ENCODE measurements at places on chromosomes 3 and 15.

DNA sequence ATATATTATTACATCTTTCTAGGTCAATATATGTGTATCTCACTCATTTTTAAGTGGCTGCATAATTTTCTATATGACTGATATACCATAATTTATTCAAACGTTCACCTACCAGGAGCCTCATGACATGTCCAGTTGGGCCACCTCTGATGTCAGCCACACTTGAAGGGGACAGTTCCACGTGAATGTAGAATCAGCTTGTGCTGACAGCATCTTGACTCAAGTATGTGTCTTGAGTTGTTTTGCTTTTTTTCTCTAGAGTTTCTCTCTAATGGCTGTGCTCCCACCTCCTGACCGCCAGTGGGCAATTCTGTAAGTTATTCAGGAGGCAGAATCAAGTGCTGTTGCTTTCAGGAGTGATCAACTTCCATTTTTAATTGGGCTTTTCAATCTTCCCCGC lies 237.9 kb downstream of the NFKBIZ start:
- DNase-seq, result no peak

DNA sequence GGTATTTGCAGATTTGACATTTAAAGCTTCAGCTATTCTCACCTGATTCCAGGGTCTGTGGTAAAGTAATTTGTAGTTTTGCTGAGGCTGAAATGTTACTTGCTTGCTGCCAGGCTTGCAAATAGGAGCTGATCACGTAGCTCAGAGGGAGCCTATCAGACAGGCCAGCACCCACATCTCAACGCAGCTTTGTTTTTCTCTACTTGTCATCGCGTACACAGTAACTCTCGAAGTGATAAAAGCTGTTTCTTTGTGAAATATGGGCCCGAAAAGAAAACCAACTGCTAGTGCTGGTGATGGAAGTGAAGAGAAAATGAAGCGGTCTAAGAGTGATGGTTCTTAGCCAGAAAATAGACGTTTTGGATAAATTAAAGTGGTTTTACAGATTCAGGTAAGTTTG lies 23.4 kb downstream of the RAB5A start:
- DNase-seq, result no peak

DNA sequence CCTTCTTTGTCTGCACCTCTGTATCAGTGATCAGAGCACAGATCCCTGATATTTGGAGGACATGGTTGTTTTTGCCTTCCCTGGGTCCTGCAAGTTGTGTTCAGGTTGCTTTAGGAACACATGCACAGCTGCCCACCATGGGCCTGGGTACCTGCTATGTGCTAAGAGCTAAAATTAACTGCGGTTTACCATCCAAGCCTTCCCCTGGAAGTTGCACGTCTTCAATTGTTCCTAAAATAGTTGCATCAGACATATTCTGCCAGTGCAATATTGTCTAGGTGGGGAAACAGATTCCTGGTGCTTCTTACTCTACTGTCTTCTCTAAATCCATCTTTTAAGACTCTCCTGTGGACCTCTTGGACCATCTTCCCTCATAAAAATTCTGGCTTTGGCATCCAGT lies 80.9 kb downstream of the PDE8A start:
- DNase-seq, result no peak

DNA sequence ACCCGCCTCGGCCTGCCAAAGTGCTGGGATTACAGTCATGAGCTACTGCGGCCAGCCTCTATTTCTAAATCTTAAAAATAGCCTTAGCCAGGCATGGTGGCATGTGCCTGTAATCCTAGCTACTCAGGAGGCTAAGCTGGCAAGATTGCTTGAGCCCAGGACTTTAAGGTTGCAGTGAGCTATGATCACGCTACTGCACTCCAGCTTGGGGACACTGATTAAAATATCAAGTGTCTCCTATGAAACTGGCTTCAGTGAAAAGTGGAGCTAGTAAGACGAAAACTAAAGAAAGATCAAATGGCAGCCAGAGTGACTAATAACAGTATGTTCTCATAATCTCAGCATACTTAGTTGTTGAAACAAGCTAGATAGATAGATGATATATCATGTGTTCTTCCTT lies 112.5 kb downstream of the STT3B start:
- DNase-seq, result no peak

DNA sequence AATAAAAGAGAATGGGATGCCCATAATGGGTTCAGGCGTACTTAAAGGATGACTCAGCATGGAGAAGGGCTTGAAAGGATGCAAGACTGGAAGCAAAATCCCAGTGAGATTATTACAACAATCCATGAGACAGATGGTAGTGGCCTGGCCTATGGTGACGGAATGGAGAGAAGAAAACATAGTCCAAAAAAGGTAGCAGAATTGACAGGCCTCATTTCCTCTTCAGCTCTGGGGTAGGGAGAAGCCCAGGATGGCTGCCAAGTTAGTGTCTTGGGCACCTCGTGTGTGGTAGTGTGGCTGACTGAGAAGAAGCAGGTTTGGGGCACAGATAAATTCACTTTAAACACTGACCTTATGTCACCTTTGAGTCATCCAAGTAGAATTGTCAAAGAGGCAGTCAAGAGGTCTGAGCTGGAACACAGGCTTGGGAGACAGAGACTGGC lies 18.1 kb downstream of the MB21D2 start:
- no peak for DNase-seq

GRCh38 chr15:39609166-39609916 lies 28.5 kb downstream of the THBS1 start:
- DNase-seq, result no peak

DNA sequence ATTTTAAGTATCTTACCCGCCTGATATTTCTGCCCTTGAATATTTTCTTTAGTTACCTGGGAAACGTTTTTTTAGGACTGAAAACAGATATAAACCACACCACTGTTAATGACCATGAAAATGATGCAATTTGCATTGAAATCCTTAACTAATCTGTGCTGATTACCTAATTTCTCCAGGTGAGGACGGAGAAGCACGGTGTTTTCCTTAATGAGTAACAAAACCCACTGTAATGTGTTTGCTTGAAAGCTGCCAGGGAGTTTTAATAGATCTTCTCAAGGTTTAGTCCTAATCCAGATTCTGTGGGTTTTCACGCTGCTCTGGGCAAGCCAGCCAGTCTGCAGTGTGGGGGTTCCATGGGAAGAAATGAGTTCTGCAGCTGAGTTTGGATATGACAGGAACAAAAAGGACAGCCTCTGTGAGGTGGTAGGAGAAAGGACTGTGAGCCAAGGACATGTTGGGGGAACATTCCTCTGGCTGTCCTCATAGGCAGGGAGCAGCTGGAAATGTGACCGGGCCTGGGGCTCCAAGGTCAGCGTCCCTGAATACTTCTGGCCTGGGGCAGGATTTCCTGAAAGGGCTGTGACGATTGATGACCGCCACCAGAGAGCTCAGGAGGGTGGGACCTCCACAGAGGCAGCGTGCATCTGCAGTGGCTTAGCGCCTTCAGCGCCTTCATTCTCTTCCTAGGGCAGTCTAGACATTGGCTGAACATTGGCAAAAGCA lies 18.6 kb downstream of the THSD4 start:
- DNase-seq, result no peak

DNA sequence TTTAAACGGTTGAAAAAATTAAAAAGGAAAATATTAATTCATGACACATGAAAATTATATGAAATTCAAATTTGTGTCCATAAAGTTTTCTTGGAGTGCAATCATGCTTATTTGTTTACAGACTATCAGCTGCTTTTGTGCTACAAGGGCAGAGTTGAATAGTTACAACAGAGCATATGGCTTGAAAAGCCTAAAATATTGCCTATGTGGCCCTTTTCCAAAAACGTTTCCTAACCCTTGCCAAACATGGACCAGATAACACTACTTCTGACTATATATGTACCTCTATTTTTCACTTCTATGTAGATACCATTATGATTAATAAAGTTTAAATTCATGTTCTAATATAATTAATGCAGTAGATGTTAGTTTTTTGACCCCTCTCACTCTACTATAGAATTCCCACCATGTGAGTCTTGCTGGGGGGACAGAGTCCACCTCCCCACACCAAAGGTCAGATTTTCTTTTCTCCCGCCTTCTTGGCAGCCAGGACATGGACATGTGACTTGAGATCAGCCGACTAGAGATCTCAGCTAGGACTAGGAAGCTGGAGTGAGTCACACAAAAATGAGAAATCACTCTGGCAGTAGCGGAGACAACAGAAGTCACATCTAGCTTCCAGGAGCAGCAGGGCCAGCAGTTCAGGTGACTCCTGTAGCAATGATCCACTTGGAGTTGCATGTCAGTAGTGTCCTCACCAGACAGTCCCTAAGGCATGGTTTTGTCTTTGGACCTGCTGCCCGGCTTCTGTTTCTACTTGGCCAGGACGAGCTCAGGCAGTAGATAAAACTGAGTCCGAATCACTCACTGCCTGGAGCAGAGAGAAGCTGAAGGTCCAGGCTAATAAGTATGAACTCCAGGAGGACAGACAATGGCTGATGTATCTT lies 22.4 kb downstream of the CIAO2A start:
- DNase-seq, result no peak

GRCh38 chr3:155981669-155982068 lies 111.2 kb downstream of the GMPS start:
- DNase-seq, result no peak

DNA sequence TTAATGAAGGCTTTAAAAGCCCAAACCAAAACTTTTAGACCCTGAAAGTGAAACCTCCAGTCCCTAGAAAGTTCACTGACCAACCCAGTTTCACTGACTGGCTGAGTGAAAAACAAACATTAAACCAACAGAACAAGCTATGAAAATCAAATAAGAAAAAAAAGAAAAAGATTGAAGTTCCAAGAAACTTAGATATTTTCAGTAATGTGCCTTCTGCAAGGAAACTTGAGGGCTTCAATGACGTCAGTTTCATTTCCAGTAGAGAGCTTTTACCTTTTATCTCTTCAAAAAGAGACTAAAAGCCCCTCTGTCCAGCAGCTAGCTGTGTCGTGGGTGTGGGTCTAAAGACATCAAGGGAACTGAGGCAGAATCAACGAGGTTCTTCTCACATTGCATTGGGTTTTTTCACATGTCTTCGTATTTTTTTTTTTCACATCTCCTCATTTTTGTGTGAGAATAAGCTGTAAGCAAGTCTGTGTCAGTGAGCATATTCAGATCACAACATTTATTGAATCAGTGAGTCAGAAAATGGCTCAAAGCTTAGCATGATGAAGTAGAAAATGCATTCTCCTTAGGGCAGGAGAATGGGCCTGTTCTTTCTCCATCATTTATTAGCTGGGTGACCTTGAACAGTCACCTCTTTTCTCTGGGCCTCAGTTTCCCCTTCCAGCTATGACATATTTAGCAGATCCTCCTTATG lies 54.8 kb upstream of the BCL6 start:
- no peak for DNase-seq

DNA sequence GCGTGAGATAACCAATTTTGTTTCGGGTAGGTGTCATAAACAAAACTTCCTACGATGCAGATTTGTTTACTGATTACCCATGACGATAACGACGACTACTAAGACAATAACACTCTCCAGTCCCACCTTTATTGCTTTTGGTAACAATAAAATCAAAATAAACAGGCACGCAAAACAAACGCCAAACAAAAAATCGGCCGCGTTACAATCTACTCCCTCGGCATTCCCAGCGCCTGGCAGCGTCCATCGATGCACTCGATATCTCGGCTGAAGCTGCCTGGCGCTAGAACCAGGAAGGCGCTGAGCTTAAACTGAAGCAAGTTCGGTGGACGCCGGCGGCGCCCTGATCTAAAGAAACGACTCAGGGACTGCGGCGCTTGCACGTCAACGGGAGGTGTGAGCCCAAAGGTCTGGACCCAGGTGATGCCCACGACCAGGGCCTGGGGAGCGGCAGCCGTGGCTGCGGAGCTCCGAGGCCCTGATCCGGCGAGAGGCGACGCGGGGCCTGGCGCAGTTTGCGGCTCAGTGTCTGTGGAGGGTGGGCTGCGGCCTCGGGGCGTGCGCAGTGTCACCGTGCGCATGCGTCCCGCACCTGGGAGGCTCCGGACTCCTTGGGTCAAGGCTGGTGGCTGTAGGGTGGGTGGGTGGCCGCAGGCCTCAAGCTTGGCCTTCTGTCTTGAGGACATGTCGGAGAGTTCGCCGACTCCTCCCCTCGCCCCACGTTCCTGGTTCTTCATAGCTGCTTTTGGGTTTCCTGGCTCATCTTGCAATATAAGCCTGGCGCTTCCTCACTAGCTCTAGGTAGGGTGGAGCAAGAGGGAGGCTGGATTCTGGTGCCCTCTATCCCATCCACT lies at the start of gene RSRC1:
RSRC1 (plus strand) TSS at position 286 of the 854 bp plus-strand sequence. CDS start 12,016 bp downstream, outside the sequence.
- DNase-seq, result peak; percentile 87

GRCh38 chr3:138578141-138578540 lies 15.9 kb downstream of the CEP70 start:
- no peak for DNase-seq

GRCh38 chr3:9887480-9887879 lies 2.9 kb upstream of the JAGN1 start:
- DNase-seq, result no peak

DNA sequence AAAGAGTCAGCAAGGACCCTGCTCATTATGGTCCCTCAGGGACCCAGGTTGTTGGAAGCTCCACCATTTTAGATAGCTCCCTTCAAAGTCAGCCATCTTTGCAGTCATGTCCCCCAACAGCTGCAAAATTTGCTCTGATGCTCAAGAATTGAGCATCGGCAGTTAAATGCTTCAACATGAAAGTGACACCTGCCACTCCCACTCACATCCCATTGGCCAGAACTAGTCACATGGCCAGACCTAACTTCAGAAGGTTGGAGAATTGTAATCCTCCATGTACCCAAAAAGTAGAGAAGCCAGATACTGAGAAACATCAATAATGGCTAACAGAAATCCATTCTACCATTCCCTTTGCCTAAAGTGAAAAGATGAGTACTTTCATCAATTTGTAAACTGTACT lies 171.5 kb upstream of the NR2E3 start:
- no peak for DNase-seq

GRCh38 chr15:77819851-77820728 lies 187.4 kb upstream of the LINGO1 start:
- DNase-seq, result no peak

GRCh38 chr15:39643727-39644126 lies 62.8 kb downstream of the THBS1 start:
- DNase-seq, result no peak
